ENCODE measurements at places on chromosomes 3 and 15.

GRCh38 chr3:141625506-141625905, 112.6 kb upstream of the RNF7 start:
- DNase-seq, result peak; percentile 62

DNA sequence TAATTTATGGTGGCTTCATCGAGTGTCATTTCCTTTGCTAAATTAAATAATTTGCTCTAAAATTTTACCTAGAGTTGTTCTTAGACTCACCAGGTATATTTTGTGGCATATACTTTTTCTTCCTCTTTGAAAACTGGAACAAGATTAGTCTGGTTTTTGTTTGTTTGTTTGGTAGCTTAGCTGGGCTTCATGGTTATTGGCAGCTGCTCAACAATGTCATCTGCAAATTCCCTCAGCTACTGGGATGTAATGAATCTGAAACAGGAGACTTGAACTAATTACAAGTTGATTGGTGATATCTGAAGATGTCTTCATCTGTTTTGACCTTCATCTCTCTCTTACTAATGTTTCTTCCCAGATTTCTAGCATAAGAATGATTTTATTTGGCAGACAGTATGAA, 270.5 kb upstream of the P2RY1 start:
- no peak for DNase-seq

DNA sequence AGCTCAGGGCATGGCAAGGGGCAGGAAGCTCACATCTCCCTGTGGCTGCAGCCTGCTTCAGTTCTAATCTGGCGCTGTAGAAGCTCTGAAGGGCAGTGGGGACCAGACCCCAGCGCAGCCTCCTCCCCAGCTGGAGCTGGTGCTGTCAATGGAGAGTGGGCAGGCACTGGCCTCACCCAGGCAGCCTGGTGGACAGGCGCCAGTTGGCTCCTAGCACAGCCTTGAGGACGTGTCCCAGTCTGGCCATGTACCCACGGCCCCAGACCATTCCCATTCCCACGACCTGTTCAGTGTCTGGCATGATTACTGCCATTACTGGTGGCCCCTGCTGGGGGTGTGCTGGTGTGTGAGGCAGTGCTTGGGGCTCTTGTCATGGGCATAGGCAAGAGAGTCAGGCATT, 16.3 kb downstream of the TYRO3 start:
- DNase-seq, result no peak

GRCh38 chr3:37935290-37935668, 55.3 kb upstream of the VILL start:
- DNase-seq, result no peak

DNA sequence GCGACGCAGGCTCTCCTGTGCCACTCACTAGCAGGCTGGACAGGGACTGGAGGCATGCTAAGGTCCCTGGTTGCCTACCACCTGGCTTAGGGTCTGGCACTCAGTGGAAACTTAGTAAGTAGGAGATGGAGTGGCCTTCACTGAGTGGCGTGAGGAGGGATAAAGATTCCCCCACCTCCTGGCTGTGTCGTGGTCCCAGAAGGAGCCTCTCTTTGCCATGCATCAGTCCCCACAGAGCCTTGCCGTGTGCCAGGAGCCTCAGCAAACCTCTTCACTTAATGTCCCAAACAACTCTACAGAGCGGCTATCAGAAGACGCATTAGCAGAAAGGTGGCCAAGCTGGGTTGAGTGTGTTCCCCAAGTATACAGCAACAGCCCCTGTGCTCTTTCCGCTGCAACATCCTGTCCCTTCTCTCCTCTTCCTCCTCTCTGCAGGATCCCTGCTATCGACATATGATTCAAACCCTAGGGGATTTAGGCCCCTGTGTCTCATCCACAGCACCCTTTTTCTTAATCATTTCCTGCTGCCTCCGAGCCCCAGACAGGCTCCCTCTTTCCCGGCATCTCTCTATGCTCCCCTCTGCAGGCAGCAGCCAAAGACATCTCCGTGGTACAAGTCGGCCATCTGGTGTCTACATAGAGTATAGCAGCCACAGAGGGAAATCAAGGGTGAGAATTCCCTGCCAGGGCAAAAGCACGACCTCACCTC, 66.7 kb downstream of the SLC6A1 start:
- DNase-seq, result peak; percentile 83

DNA sequence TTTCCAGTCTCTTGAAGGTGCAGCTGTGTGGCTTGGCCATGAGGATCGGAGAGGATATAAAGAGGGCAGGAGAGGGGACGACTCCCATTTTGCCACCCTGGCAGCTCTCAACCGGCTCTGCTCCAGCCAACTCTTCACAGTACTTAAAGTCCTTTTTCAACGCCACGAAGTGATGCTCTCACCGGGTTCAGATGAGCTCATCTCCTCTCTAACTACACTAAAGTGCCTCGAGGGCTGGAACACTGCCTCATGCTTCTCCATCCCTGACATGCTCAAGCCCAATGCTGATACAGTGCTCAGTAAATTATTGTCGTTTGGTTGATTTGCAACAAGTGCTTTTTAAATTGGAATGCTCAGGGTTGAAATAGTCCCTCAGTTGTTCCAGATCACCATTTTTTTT, 97.8 kb downstream of the GTPBP8 start:
- DNase-seq, result no peak

DNA sequence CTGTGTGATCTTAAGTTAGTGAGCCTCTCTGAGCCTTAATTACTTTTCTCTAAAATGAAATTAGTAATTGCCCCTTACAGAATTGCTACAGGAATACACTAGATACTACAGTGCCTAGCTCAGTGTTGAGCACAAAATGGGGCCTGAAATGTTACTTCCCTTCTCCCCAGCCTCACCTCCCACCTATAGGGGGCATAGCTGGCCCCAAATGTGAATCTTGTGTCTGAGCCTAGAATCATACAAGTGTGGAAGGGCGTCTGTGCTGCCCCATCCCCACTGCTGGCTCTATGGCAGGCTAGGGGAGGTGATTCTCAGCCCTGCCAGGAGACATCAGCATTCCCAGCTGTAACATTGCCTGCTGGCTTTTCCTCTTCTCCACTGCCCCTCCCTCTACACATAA, 42.7 kb downstream of the IFT122 start:
- no peak for DNase-seq

- peak; percentile 24 for DNase-seq
These were observed 171.0 kb upstream of the RARB start for GRCh38 chr3:25257026-25257425.

- DNase-seq, result no peak
These were observed 141.5 kb downstream of the PLOD2 start for GRCh38 chr3:146019508-146019907.

- peak; percentile 71 for DNase-seq
These were observed 28.5 kb upstream of the CMSS1 start for GRCh38 chr3:99789011-99789721.

GRCh38 chr3:83513677-83514076, 1445.1 kb upstream of the CADM2 start:
- no peak for DNase-seq

- DNase-seq, result no peak
These were observed 5.7 kb downstream of the PLEKHO2 start for GRCh38 chr15:64847448-64847847.

DNA sequence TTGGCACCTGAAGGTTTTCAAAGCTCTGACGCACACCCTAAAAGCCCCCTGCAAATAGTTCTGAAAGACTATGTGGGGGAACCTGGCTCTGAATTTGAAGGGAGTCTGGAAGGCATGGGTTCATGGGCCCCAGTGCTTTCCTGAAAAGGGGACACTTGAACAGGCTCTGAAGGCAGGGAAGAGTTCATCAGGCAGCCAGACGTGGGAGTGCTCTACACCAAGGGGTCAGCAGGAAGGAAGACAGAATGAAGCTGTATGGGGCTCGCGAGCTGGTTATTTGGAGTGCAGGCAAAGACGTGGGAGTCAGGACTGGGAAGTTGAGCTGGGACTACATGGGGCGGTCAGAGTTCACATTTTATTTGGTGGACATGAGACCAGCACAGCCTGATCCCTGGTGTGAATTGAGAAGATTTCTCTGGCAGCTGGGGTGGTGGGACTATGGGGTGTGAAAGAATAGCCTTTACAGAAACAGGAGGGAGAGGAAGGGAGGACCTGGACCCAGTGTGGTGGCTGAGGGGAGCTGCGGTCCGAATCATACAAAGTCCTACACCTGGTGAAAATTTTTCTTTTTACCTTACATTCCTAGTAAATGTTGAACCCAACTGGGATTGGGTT, 12.6 kb downstream of the ABHD6 start:
- no peak for DNase-seq

DNA sequence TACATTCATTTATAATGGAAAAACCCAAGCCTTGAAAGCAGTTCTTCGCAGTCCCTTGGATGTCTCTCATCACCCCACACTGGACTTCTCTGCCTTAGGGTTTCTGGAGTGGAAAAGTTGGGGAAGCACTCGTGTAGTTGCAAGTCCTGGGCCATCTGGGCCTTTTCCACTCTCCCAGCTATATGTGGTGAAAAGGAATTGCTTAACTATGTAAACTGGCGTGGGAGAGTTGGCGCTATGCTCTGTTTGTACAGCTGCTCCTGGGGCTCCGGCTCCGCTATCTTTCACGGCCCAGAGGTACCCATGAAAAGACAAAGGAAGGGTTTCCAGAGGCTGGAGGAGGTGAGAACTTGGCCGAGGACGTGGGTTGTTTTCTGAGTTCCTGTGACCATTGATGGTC, 81.1 kb upstream of the MYZAP start:
- no peak for DNase-seq

DNA sequence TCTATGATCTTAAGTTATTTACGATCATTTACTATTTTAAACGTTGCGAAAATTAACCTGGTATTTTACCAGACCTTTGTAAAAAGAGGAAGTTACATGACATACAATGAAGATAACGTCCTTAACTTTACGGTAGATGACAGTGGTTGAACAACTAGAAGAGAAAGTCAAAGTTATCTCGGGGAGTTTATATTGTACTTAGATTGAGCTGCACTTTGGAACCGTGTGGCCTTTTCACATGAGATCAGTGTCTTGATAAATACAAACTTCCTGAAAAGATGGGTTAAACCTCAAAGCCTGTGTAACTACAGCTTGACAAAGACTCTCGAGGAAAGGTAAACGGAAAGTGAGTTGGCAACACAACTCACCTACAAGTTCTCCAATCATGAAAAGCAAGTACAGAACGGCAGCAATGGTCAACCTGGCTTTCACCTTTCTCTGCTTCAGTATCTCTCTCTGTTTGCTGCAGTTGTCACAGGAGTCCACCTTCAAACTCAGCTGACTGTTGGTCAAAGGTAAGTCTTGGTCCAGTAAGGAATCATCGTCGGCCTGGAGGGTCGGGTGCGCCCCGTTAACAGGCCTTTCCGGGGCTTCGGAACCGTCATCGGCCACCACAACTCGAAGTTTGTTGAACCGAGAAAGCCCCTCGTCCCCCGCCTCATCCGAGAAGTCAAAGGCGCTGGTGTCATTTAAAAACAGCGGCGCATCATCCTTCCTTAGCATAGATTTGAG, 793 bp downstream of the SLC30A4 start:
- DNase-seq, result peak; percentile 9

- no peak for DNase-seq
These were observed 1239.2 kb downstream of the NSUN3 start for GRCh38 chr3:95302044-95302443.

DNA sequence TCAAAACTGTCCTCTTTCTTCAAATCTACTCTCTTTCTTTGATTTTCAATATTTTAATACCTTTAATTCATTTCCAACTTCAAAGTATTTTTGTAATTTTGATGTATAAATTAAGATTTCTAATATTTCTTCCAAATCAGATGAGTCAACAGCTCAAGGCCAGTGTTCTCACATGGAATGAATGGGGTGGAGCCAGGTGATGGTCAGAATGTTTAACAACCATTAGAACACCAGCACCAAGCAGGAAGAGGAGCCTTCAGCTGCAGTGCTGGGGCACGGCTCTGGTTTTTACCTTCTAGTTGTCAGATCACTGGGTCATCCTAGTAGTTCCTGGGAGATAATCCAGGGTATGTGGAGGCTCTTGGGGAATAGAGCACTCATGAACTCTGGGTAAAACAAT, 494.5 kb upstream of the PDZRN3 start:
- no peak for DNase-seq

GRCh38 chr3:172355836-172356235, 92.4 kb downstream of the GHSR start:
- no peak for DNase-seq

DNA sequence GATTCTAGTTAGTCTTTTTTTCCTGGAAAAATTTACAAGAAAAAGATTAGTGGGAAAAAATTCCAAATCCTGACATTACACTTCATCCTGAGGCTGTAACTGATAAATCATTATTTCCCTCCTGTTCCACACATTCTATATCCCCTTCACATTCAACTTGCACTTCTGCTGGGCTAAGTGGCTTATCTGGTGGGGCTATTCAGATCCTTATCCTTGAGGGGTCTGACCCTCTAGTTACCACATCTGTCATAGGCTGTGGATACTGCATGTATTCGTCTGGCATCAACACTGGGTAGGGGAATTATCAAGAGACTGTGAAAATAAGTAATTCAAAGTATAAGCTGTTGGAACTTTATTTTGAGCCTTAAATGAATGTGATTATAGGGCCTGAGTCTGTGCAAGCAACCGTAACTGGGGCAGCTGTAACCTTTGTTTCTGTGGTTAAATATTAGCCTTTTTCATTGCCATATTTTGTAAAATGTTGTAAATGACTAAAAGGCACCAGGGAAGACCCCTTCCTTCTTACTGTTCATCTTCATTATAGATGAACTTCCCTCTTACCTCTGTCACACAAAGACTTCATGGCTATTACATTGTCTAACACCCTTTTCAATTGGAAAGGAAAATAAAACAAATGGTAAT, 28.0 kb upstream of the TEX9 start:
- DNase-seq, result no peak

DNA sequence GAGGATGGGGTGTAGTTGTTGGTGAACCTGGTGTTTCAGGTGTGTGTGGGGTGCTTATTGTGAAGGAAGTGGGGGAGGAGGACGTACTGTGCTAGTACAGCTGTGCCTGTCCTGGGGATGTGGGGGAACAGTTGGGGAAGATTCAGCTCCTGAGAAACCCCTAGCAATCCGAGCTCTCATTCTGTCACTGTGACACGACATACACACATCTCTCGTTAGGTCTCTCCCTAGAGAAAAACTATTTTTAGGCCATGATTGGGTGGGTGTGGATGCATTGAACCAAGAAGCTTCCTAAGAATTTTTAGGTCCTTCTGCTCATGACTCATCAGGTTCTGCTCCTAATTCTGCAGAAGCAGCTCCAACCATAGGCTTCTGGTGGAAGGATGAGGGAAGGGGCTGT, 54.3 kb downstream of the SLC30A4 start:
- DNase-seq, result no peak

DNA sequence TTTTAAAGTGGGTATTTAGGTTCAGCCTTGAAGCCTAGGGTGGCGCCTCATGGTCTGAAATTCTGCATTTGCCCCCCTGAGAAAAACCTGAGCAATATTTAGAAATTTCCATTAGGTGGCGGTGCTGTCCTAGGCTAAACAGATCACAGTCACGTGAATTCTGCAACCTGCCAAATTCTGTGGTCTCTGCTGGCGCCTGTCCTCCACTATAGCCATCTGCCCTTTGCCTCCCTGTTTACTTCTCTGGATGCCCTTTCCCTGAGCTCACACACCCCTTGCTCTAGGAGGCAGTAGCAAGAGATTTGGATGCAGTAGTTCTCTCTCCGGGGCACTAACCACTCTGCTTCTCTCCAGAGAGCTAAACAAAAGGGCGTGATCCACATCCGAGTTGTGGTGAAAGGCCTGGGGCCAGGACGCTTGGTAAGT, 9.1 kb downstream of the MRPS11 start:
- peak; percentile 49 for DNase-seq
